Smooth muscle cell of trachea (primary cell): ENCODE measurements at places on chromosomes 2 and 18. TPM values are rescaled to one million over a fixed set of nuclear protein-coding genes. Genes with fewer than 3 reads are reported as not detected.

The STEAP3 gene
- 25.6 and 34.6 TPM in 2 replicates for total RNA-seq

The IMPA2 gene
- 10.2 and 24.0 TPM in 2 replicates for total RNA-seq

The CRYBA2 gene
- total RNA-seq: not detected in 2 replicates

The RAB17 gene
- 0.83 TPM in 1 of 2 replicates, not detected in the other for total RNA-seq

The GPR75 gene
- 1.3 and 1.5 TPM in 2 replicates for total RNA-seq

The SERPINB3 gene
- total RNA-seq: not detected in 2 replicates

The ACMSD gene
- not detected in 2 replicates for total RNA-seq

The TMEM182 gene
- 1.3 and 2.0 TPM in 2 replicates for total RNA-seq

The POTEE gene
- total RNA-seq: not detected in 2 replicates

The ERMN gene
- total RNA-seq: not detected in 2 replicates

The CABLES1 gene
- total RNA-seq: 10.2 and 35.7 TPM in 2 replicates

The CCDC74A gene
- 9.0 and 12.7 TPM in 2 replicates for total RNA-seq
